Activated naive CD4-positive, alpha-beta T cell treated with Interleukin-2 at 50 U/mL for 16 hours (primary cell): ENCODE measurements at places on chromosomes 5 and 9.

GRCh38 chr5:65050826-65051498 lies 282.2 kb downstream of the CWC27 start:
- DNase-seq = no peak

GRCh38 chr5:128085413-128085812 lies 1.8 kb downstream of the SLC12A2 start:
- no peak for DNase-seq

GRCh38 chr9:108271646-108272348 lies 584.0 kb downstream of the ACTL7B start:
- no peak for DNase-seq

DNA sequence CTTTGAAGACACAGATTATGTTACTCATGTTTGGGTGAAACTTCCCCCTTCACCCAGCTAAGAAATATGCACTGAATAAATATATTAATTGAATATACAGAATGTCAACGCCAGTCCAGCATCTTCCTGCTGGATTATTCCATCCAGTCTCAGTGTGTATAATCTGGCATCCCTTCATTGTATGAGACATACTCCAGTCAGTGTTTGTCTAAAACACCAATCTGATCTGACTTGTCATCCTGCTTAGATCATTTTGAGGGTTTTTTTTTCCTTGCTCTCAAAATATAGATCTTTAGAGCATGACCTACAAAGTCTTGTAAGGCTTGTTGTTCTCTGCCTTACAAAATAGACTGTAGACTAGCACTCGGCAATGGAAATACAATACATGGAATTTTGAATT lies 195.1 kb downstream of the SMARCA2 start:
- no peak for DNase-seq

DNA sequence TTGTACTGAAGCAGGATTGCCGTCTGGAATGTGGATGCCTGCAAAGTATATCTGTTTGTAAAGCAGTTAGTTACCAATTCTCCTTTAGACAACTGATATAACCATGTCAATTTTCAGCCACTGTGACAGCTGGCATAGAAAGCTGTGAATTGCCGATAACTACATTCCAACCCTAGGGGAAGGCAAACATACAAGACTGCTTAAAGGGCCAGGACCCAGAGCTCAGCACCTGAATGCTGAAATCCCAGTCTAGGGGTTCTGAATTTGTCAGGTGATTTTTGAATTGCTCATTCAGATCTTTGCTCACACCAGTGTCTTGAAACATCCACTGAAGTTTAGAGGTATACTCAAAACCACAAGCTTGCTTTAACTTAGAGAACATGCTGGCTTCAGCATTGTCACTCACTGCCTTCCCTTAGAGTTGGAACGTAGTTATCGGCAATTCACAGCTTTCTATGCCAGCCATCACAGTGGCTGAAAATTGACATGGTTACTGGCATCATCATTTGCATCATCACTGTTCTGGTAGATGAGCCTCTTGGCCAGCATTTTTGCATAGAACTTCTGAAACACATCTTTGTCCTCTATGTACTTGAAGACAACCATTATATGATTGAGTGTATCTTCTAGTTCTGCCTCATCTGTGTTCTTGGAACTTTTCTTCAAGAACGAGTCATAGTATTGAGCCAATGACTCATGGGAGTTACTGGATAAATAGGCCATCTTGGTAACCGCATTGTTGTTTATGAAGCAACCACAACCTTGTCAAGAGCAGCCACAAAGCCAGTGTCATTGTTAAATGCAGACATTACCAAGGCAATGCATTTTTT lies 82.1 kb downstream of the CCDC192 start:
- DNase-seq = peak; percentile 8

DNA sequence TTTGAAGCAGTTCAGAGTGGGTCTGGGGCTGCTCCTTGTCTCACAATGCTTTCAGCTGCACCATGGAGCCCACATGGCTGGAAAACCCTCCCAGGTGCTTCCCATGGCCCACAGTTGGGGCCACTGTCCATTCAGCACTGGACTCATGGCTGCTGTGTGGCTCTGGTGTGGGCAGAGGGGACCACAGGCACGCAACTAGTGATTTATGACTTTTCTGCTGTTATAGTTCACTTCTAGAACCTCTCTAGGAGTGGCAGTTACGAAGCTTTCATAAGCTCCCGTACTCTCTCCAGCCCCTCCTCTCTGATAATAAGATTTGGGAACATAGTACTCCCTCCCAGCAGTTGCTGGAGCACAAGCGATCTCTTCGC lies 29.0 kb downstream of the GLRA1 start:
- DNase-seq = no peak

DNA sequence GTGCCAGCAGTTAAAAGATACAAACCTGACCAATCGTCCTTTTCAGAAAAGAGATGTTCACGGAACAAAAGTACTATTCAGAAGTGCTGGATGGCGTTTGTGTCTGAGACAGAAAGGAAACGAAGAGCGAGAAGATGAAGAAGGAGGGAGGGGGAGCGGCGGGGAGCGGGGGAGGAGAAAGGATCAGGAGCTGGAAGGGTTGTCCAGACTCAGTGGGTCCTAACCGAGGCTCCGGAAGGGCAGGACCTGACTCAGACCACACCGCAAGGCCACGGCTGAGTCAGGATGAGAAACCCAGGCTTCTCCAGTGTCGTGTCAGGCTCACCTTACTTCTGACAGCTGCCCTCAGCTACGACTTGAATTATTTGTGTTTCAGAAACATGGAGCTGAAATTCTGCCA lies 46.2 kb downstream of the PAX5 start:
- no peak for DNase-seq

DNA sequence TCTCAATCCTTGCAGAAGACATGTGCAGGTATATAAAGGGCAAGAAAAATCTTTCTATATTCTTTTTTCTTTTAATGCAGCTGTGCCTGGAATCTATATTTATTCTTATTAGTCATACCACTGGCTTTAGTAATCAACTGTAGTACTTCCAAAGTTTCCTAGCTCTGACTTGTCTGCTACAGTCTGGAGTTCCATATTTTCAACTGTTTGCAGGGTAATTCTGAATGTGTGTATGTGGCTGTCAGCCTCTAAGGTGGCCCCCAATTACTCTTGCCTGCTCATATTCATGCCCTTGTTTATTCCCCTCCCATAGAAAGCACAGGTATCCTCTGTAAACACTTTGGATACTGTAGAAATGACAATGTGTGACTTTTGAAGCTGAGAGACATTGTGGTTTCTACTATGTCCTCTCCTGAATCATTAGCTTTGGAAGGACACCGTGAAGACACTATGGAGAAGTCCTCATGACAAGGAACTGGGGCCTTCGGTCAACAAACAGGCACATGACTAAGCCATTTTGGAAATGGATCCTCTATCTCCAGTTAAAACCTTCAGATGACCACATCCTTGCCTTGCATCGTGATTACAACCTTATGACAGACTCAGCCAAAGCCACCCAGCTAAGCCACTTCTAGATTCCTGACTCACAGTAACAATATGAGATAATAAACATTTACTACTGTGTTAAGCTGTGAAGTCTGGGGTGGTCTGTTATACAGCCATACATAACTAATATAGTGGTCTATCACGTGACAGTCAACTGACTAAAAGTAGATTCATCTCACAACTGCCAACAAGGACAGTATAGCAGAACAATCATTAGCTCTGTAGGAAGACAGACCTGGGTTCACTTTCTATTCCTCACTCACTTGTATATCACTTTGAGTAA lies 49.5 kb upstream of the SUSD1 start:
- DNase-seq = no peak

DNA sequence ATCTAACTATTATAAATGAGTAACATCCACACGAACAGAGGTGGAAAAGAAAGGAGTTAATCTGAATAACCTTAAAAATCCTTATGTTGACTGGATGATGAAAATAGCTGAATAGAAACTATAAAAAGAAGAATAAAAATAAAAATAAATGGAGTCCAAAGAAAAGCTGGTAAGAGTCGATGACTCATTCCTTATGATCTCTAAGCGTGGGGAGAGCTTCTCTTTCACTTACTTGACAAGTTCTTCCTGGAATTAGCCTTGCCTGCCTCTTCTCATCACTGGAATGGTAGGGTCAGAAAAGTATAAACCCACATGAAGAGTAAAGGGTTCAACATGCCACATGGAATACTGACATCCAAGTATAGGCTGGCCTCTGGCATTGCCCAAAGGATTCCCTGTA lies 477.0 kb upstream of the RGMB start:
- DNase-seq = no peak

DNA sequence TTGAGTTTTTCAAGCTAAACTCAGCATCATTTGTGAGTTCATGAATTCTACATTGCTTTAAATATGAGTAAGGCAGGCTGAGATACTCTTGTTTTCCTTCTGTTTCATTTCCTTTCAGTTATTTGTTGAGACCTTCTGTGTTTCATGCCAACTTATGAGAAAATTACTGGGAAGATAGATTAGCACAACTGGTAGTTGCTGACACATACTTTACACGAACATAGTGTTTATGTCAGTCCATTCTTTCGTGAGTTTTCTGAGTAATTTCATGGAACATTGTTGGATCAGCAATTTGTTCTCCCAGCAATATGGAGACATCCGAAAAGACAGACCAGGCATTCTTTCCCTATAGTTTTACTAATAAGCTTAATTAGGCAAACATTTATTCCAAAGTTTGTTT lies 102.0 kb upstream of the SMC5 start:
- no peak for DNase-seq

GRCh38 chr9:133787754-133788025 lies 49.5 kb upstream of the SARDH start:
- no peak for DNase-seq

DNA sequence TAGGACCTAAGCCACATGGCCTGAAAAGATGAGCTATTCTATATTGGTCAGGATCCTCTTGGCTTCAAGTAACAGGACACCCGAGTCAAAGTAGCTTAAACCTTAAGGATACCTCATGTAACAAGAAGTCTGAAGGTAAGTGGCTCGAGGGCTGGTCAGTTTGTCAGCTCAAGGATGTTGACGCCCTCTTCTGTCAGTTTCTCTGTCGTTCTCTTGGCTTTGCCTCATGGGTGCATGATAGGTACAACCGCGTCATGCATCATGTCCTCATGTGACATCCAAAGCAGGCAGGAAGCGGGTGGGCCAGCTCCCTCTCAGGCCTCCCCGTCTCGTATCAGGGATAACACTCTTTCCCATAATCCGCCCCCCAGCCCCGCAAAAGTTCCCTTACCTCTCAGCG lies 22.1 kb upstream of the TCERG1 start:
- DNase-seq = no peak

DNA sequence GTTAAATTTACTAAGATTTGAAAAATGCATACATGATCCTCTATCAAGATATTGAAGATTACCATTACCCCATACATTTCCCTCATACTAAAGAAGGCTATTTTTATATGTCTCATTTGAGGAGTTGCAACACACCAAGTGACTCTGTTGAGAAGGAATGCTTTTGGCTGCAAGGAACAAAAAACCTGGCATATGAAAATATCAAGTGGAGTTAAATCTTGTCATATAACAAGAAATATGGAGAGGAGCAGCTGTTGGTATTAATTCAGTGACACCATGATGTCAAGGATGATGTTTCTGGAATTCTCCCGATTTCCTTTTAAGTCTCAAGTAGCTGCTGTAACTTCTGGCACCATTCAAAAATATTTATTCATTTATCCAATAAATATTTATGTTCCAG lies 193.8 kb downstream of the CSNK1G3 start:
- no peak for DNase-seq

DNA sequence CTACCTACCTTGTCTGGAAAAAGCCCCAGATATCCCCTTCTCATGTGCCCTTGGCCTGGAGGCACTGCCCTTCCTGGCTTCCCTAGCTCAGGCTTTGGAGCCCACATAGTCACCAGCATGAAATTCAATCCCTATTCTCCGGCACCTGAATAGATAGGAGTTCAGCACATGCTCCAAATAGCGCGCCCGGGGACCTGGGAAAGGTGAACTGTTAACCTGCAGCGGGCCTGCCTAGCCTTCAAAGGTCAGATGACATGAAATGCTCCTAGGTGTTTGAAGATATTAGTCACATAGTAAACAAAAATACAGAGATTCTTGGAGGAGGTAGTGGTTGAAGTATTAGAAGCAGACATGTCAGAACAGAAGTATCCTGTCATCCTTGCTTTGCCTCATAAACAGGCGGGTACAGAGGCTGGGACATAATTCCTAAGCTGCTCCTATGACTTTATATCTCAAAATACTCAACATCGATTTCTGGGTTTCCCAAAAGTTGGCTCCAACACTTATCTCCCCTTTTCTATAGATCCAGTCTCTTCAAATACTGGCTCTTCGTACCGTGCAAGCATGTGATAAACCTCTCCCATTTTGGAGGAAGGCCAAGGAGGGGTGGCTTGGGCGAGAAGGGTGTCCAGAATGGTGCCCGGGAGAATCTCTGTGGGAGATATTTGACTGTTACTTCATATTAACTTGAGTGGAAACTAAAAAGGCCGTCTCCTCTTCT lies 88.0 kb upstream of the ANKH start:
- DNase-seq = no peak

DNA sequence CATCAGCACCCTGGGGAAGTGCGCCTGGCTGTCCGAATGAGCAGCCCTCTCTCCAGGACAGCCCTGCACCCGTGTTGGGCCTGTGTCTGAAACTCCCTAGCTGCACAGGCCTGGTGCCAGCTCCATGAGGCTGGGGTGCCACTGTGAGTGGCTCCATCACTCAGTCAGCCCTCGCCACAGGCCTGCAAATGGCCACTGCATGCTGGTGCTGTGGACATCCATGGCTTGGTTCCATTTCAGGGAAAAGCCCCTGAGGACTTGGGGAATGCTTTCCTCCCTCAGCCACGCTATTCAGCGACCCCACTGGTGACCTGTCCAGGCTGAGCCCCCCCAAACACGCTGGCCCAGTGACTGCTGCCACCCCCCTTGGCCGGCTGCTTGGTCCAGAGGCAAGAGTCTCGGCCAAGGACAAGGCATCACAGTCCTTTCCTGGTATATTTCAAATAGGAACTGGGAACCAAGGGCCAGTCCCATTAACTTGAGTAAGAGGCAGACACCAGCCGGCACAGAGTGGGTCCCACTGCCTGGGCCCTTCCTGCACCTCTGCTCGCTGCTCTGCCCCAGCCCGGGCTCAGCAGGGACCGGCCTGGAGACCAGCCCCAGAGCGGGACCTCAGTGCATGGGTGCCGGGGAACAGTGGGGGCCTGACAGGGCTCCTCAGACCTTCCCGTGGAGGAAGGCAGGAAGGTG lies 181.3 kb downstream of the AUH start:
- DNase-seq = no peak

DNA sequence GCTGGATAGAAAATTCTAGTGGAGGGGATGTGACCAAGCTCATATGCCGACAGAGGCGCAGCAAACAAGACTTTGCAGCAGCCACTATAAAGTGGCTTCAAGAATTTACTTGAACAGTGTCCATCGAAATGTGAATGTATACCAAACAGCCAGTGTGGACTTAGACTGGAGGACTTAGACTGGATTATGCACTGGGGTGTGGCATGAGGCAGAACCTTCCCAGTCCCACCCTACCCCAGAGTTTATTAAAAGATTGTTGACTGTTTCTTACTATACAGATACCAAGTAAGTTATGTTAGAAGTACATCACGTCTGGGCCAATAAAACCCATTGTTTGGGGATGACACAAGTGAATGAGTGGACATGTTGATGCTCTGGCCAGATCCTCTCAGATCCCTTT lies 561.3 kb upstream of the KLF4 start:
- DNase-seq = no peak

GRCh38 chr5:136007271-136007670 lies 21.5 kb upstream of the TGFBI start:
- no peak for DNase-seq

- DNase-seq = no peak
Measured at GRCh38 chr9:134605351-134605965, 36.1 kb upstream of the COL5A1 start.
